Panc1 (cell line): ENCODE measurements at places on chromosomes 13 and 19.

- DNase-seq, result no peak
These were observed 103.6 kb downstream of the STK24 start for GRCh38 chr13:98473135-98473787.

GRCh38 chr13:26786651-26787295 is 26.2 kb upstream of the GPR12 start:
- DNase-seq, result no peak

DNA sequence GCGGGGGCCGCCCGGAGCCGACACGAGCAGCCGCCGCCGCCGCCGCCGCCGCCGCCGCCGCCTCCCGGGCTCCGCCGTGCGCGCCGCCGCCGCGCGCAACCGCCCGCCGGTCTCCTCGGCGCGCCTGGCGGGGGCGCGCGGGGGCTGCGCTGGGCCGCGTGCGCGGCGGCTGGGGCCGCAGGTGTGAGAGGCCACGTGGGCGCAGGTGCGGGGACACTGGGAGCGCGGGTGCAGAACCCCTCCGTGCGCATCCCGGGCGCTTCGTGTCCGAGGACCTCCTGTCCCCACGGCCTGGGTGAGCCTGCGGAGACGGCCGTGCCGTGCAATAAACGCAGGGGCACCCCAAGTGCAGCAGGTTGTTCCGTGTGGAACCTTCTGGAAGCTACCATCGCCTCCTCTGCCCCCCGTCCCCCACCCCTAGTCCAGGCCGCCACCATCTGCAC is at the start of gene LINGO3:
LINGO3 (minus strand) TSS at position 41 of the 443 bp plus-strand sequence. CDS start 16,378 bp downstream, outside the sequence.
- DNase-seq, result no peak

DNA sequence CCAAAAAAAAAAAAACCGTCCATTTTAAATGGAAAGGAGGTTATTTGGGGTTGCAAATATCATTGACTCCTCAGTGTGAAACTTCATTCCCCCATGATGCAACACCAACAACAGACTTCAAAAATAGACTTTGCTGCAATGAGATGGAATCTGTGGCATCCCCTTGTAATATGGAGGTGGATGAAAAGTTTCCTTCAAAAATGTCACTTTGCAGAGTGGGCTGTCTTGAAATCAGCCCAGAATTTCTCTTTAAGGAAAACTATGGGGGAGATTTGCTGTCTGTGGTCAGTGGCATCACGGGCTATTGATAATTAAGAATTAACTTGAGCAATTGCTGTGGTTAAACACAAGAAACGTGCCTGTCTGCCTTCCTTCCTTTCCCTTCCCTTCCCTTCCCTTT is 1.5 kb downstream of the GPR18 start:
- DNase-seq, result no peak

DNA sequence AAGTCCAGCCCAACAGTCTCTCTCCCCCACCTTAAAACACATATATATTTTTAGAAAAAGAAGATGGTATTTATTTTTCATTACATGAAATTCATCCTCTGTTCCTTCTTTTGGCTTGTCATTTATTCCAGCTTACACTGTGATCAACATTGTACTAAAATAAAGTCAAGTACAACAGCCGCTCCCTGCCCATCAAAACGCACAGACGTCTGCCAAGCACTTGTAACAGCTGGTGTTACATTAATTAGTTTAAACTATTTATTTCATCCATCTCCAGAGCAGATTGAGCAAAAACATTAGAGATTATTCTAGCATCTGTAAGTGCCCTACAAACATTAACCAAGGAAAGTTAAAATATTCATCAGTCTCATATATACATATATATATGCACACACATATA is 350.5 kb downstream of the DACH1 start:
- DNase-seq, result no peak

DNA sequence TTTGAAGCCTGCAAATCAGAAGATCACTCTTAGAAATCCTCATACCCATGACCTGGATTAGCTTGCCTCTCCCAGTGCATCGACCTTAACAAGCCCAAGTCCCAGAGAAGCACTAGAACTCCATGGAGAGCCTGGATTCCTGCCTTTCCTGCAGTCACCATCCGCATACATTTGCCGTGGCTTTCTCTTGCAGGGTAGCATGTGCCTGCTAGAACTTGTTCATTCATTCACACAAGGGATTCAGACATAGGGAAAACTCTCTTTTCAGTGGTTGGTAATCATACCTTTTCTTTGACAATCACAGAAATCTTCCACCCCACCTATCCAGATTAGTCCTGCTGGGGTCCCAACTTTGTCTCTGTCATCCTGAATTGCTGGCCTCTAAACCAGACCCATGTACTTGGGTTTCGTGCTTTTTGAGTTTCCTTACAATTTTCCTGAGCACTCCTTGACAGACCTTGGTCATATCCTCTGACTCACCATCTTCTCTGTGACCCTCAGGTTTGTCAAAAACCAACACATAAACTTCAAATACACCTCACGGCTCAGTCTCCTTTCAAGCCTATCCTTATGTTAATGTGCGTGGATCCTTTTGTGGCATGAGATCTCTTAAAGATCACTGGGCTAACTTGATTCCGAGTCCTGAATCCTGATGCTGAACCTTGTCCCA is 355.0 kb downstream of the MYO16 start:
- DNase-seq, result no peak

- no peak for DNase-seq
These were observed 161.1 kb upstream of the TMTC4 start for GRCh38 chr13:100835695-100836094.

GRCh38 chr13:59643906-59644626 is 519.7 kb downstream of the DIAPH3 start:
- DNase-seq, result no peak

DNA sequence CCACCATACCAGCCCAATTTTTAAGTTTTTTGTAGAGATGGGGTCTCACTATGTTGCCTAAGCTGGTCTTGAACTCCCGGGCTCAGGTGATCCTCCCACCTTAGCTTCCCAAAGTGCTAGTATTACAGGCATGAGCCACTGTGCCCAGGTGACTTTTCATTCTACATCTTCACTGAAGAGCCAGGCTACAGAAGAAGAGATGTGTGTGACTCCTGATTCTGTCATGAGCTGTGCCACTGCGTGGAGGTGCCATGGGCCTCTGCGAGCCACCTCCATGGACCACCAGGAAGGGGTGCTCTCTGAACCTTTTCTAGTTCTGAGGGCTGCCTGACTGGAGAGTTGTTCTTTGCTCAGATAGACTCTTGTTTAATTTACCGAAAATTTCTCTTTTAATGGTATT is 56.6 kb upstream of the RANBP3 start:
- DNase-seq, result no peak

- no peak for DNase-seq
These were observed 309.6 kb downstream of the RFC3 start for GRCh38 chr13:34127523-34127922.

- no peak for DNase-seq
These were observed 21.5 kb downstream of the SH3GL1 start for GRCh38 chr19:4378886-4379285.

DNA sequence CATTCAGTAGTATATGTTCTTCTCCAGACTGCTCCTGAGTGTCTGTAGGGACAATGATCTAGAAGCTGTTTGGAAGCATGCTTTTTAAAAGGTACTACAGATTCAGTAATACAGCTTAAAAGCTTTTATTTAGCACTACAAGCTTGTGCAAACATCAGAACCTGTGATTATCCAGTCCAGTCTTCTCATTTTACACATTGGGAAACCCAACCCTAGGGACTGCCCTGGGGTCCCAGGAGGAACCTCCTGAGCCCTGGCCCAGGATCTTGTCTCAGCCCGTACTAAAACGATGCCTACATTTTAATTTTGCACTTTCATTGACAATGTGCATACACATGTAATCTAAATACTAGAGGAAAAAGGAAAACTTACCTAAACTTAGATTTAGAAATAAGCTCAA is 12.5 kb downstream of the DOCK9 start:
- no peak for DNase-seq

DNA sequence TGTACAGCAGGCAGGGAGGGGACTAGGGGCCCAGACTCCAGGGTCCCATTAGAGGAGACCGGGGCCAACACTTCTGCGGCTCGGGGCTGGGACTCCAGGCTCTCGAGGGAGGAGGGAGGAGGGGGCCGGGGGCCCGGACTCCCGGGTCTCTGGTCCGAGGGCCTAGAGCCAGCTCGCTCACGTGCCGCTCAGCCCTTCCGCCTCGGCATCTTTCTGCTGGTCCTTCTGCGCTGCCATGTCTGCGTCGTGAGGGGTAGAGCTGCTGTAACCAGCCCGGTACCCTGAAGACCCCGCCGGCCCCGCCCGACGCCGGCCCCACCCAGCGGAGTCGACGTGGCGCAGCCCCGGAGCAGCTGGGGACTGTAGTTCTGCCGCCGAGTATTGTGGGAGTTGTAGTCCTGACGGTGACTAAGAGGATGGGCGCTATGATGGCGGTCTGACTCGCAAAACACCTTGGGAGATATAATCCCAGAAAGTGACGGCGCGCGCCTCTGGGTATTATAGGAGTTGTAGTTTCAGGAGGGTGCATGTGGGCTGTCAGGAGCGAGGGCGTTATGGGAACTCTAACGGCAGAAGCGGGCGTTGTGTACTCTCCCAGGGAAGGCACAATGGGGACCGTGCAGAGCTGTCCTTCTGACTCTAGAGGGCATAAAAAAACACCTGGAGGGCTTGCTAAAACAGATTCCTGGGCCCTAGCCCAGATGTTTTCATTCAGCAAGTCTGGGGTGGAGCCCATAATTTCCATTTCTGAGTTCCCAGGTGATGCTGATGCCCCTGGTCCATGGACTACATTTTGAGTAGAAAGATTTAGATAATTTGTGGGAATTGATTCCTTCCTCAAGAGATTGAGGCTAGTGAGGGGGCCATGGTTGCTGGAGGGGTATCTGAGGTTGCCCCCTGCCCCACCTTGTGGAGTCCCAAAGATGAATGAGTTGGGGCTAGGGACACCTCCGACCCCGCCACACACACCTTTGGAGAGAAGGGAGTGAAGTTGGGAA is at the start of gene RABAC1:
RABAC1 (minus strand) TSS at position 266 of the 998 bp plus-strand sequence; CDS start at position 237, 29 bp downstream.
- DNase-seq, result peak; percentile 45

DNA sequence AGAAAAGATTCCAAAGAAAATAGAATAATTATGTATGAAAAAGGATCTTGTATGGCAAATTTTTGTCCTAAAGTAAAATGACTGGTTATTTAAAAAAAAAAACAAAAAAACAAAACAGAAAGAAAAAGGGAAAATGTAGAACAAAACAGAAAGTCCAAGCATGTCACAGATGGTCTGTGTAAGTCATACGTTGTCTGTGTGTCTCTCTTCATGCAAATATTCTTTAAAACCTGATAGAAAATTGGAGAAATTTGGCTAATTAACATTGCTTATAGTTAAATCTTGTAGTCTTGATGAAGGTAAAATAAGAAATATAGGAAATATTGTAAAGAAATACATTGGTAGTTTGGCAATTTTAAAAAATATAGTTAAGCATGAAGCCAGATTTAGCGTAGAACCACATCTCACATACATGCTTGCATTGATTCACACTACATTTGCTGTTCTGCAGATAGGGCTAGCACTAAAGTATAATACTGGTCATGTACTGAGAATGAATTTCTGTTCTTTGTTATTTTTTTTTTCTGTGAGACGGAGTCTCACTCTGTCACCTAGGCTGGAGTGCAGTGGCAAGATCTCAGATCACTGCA is 58.4 kb downstream of the SPRYD7 start:
- no peak for DNase-seq

DNA sequence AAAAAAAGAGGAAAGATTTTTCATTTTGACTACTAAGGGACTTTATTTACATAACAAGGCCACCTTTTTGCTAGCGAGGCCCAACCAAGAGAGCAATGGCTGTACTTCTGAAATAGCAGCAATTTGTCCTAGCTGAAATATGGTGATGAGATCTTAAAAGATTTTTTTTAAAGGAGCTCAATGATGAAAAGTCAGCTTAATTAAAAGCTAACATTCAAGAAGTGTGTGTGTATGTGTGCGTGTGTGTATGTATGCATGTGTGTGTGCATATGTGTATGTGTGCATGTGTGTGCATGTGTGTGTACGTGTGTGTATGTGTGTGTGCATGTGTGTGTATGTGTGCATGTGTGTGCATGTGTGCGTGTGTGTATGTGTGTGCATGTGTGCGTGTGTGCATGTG is 24.6 kb upstream of the TM9SF2 start:
- DNase-seq, result no peak

DNA sequence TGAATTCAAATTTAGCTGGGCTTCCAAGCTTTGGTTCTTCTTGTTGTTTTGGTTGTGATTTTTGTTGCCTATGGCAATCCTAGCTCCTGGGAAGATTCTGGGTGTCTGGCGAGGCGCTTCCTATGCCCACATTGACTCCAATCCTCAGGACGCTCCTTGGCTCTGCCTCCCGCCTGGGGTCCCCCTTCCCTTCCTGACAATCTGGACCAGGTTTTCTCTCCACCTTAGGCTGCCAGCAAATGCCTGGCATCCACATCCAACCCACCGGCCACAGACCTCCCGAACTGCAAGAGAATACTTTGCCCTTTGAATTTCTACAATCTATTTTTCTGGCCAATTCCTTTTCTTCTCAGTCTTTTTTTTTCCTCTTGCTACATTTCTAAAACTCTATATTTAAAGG is 186.9 kb upstream of the UBL3 start:
- DNase-seq, result no peak

DNA sequence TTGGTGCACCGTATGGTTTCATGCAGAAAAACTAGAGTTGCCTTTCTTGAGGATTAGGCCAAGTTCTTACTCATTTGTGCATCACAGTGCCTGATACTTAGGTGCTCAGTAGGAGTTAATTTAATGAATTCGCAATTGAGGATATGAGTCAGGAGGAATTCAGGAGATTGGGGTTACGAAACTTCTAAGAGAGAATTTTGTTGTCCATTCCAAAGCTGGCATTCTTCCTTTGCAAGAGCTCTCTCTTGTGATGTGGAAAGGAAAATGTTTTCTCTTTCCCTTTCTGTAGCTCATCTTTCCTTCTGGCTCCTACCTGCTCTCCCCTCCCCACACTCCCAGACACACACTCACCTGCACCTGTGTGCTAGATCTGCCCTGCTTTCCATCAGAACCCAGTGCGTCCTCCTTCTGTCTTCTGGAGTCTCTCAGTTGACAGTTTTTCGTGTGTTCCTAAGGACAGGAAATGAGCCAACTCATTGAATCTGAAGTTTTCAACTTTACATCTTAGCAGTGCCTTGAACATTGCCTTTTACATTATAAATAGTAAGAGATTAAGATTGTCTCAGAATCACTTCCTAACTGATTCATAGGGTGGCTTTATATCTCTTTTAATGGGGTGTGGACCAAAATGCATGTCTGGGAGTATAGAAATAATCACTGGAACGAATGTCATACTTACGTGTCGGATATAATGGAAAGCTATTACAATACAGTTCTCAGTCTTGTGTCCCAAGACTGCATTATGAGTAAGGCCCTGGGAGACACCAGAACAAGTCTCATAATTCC is 19.7 kb upstream of the ERCC5 start:
- no peak for DNase-seq

- no peak for DNase-seq
These were observed 736.9 kb upstream of the PCDH9 start for GRCh38 chr13:67967031-67967430.

DNA sequence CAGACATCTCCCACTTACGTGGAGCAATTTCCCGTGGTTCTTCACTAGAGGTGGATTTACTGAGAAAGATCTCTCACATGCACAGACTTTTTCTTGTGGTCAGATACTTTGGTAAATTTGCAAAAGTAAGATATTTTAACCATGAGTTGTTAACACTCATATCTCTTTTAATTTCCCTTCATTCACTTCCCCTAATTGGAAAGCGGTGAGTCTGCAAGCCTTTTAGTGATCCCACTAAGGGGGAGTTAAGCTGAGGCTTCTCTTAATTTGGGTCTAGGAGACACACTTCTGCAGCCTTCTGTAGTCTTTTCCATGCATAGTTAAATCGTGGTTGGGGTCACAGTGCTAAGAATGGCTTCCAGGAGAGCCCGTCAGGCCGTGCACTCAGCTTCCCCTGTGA is 30.7 kb upstream of the SERPINE3 start:
- DNase-seq, result no peak
